Fibroblast of skin of scalp (primary cell): ENCODE measurements at places on chromosomes 2 and 18.

GRCh38 chr2:280650-281110 lies 7.2 kb downstream of the ALKAL2 start:
- no peak for DNase-seq

GRCh38 chr2:151860613-151861146 lies 32.5 kb upstream of the ARL5A start:
- DNase-seq = peak; percentile 10

DNA sequence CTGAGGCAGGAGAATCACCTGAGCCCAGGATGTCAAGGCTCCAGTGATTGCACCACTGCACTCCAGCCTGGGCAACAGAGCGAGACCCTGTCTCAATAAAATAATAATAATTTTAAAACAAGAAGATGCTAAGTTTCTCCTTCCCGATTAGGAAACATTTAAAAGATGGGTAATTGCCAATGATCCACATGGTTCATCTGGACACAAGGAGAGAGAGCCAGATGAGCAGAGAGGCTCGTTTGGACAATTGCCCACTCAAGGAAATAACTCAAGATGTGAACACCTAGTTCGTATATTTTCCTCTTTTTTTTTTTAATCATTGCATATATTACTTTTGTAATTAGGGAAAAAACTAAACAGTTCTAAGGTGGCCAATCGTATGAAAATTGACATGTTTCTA lies 3.6 kb upstream of the ACTG2 start:
- DNase-seq = no peak

- DNase-seq = no peak
Observed at GRCh38 chr2:21694079-21694878, 570.5 kb downstream of the TDRD15 start.

DNA sequence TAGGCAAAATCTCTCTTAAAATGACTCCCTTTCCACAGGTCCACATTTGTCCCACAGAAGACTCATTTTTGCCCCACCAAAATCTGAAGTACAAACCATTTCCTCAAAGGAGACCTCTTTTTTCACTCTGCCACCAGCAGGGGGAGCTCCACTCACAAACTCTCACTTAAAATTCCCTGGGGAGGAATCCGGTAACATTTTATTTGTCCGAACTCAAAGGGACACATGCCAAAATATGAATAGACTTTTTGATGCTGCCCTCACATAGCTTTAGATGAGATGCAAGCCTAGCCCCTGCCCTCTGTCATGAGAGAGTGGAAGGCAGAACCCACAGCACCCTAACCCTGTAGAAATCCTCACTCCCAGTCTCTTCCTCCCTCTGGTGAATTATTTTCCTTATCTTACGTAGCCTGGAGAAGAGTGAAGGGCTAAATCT lies 57.1 kb downstream of the RMDN2 start:
- peak; percentile 81 for DNase-seq

DNA sequence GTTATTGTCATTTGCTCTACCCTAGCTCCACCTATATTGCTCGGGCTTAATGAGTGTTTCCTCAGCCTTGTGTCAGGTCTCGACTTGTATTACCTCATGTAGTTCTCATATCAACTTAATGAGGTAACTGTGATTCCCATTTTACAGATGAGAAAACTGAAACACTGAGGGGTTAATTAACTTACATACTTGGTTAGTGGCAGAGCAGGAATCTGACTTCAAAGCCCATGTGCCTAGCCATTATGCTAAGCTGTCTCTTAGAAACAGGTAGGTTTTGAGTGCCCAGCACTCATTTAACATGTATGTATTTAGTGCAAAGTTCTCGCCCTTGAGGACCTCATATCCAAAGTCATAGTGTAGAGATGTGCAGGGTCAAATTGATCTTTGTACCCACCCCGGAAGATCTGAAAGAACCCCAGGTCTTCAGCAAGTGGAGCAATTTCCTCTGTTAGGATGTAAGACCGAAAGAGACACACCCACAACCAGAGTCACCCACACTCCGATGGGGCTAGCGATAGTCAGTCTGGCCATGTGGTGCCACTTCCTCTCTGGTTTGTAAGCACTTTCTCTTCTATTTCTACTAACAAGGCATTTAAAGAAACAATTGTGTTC lies 121.0 kb upstream of the SLC39A10 start:
- no peak for DNase-seq

DNA sequence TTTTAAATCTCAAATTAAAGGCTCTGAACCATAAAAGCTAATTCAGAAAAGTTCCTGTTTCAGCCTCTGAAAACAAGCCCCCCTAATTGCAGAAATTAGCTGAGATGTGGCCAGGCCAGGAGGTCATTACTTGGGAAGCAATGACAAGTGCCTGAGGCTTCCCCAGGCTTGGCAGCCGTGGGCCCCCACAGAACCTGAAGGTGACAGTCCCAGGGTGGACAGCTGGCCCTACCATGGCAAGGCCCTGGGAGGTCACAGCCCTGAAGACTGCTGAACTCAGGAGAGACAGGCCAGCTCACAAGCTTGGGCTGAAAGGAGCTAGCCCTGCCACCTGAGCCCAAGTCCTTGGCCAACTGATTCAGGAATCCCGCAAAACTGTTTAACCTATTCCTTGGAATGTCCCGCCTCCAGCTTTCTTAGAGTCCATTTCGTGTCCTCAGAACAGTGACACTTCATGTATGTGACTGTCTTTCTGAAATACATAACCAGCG lies 54.3 kb upstream of the PKDCC start:
- DNase-seq = no peak
